ENCODE measurements at places on chromosomes 2 and 18.

DNA sequence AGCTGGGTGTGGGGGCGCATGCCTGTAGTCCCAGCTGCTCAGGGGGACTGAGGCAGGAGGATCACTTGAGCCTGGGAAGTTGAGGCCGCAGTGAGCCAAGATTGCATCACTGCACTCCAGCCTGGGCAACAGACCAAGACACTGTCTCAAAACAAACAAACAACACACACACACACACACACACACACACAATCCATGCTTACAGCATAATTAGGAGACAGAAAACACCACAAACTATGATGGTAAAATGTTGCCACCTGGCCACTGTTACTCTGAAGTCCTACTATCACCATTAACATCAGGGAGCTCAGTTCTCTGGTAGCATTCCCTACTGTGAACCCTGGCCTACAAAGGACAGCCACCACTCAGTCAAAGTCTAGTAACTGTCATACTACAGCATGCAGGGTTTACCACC, 18.3 kb downstream of the DNPEP start:
- DNase-seq = no peak

- no peak for DNase-seq
Measured at GRCh38 chr2:28342081-28342967, 50.3 kb upstream of the FOSL2 start.

GRCh38 chr2:205864491-205864890, 182.2 kb downstream of the NRP2 start:
- DNase-seq = no peak

- DNase-seq = no peak
Measured at GRCh38 chr2:21643180-21643579, 519.4 kb downstream of the TDRD15 start.

GRCh38 chr2:172962824-172963223, 112.8 kb upstream of the MAP3K20 start:
- DNase-seq = no peak

GRCh38 chr18:54416436-54416835, 58.7 kb downstream of the C18orf54 start:
- DNase-seq = no peak

DNA sequence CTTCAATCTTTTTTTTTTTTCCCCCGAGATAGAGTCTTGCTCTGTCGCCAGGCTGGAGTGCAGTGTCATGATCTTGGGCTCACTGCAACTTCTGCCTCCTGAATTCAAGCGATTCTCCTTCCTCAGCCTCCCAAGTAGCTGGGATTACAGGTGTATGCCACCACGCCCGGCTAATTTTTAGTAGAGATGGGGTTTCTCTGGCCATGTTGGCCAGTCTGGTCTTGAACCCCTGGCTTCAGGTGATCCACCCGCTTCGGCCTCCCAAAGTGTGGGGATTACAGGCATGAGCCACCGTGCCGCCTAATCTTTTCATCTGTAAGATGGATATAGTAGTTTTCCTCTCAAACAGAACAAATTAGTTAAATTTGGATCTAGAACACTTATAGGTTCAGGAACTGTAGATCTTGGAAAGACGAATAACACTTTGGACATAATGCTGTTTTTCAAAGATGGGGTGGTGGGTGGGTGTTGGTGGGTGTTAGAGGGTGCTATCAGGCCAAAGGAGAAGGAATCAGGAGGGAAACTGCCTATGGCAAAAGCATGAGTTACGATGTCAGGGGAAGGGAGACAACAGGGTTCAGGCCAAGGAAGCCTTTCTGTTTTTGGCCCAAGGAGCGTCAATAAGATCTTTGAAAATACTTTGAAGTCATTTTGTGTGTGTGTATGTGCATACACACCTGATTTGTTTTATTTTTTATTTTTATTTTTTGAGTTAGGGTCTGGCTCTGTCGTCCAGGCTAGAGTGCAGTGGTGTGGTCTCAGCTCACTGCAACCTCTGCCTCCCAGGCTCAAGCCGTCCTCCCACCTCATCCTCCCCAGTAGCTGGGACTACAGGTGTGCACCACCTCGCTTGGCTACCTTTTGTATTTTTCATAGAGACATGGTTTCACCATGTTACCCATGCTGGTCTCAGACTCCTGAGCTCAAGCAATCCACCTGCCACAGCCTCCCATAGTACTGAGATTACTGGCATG, 6.8 kb downstream of the RPL37A start:
- no peak for DNase-seq

- DNase-seq = no peak
Measured at GRCh38 chr2:178317811-178318210, 123.5 kb downstream of the OSBPL6 start.

DNA sequence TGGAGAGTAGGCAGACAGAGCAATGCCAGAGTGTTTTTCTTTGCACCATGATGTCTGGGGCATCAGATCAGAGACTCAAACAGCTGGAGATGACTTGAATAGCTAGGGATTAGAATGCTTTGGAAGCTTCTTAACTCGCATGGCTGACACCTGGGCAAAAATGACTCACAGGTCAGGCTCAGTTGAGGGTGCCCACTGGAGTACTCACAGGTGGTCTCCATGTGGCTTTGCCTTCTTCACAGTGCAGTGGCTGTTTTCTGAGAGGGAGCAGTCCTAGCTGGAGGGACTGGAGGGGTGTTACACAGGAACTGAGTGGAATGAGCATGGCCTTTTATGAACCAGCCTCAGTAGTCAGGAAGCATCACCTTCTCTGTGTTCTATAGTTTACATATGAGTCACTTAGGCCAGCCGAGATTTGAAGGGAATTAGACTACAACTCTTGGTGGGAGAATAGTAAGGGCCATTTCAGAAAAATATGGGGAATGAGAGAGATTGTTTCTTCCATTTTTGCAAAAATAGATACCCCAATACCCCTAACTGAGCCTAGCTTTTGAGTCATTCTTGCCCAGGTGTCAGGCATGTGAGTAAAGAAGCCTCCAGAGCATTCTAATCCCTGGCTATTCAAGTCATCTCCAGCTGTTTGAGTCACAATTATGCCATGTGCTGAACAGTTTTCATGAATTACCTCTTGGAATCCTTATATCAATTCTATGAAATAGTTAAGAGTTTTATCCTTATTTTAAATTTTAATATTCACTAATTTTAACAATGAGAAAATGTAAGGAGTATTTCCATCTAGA, 7.1 kb upstream of the PPP1R1C start:
- no peak for DNase-seq

- DNase-seq = no peak
Measured at GRCh38 chr18:59729781-59730180, 32.6 kb upstream of the CCBE1 start.

DNA sequence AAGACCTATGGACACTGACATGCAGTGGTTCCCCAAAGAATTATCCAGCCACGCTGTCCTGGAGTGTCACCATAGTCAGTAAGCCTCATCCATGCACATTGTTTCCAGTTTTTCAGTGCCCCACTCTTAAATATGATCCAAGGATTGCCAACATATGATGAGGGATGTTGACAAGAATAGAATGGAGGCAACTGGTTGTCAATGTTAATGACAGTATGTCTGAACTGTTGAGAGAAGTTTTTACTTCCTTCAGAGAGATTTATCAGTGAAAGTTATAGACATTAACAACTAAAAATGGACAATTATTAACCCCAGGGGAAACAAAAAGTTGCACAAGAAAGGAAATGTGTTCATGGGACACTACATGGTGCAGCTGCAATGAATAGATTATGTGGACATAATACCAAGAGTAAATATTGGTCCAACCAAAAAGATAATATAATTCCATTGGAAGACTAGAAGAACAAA, 69.9 kb downstream of the CYP26B1 start:
- no peak for DNase-seq

DNA sequence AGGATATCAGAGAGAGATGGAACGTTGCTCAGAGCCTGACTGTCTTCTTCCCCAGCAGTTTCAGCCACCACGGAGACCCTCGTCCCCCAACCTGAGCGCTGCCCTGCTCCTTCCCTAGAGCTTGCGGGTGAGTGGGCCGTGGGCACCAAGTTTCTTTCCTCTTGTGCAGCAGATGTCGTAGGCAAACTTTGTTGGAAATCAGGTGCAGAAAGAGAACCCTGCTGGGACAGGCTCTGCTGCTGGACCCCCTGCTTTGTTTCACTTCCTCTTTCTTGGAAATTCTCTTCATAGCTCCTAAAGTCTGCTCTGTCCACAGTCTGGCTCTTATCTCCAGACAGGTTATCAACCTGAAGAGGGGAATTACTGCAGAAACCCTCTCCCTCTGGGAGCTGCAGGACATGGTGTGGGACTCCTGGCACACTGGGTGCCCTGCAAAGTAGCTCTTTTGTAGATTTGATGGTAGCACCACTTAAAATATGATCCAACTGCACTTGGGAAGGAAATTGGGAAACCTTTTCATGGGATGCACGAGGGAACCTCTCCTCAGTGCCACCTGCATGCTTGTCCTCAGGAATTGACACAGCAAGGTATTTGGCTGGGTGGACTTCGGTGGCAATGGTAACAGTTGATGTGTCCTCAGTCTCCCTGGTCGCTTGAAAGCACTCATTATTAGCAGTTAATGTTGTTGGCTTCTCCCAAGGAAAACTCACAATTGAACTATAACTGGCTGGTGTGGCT, 92.2 kb downstream of the ALPK2 start:
- no peak for DNase-seq

DNA sequence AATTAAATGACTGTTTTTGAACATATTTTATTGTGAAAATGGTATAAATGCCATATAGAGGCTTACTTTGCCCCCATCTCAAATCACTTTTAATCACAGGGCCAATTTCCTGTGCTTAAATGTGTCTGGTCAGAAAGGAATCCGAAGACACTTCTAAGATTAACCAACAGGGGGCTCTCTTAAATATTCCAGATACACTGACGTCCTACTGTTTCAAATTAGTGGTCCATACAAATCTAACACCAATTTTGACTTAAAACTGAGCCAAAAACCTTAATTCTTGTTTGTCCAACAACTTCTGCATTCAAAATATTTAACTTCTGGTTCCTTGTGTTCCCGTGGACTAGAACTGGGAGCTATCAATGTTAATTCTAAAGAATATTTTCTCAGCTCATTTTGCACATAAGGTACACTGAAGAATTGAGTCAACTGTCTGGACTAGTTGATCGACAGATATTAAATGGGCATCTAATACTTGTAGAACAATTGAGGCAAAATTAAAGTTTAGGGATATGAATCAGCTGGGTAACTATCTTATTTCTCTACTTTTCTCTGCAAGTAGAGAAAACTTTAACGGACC, 557.5 kb downstream of the ARHGAP15 start:
- no peak for DNase-seq

GRCh38 chr2:27082773-27083409, 3.7 kb upstream of the KHK start:
- DNase-seq = no peak

- no peak for DNase-seq
Measured at GRCh38 chr2:205352593-205352992, 329.7 kb upstream of the NRP2 start.

DNA sequence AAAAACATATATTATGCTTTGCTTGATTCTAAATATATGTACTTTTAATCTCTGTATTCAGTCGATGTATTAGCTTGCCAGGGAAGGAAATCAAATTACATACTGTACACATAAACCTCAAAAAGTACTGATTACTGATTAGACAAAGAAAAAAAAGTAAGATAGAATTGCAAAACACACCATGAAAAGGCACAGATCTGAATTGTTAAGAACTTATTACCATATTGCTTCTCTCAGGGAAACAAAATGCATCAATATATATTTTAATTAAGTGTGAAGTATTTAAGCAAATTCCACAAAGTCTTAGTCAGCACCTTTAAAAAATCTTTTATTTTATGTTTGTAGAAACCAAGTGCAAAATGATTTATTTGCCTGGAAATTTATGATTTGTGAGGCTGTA, 309.3 kb downstream of the RNF144A start:
- no peak for DNase-seq

DNA sequence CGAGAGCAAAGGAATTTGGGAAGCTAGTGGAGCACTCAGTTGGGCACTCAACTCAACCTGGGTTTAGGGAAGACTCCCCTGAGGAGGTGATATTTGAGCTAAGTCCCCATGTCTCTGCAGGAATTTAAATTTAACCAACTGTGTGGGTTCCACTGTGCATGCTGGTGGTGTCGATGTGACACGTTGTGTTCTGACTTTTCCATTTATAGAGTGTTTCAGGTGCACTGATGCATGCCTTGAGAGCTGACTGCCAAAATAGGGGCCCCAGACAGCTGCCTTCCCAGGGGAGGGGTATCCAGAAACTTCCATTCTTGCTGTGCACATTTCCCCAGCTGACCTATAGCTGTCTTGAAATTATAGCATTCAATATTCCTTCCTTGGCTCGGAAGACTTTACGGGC, 63.7 kb upstream of the BCL2L11 start:
- no peak for DNase-seq

- no peak for DNase-seq
Measured at GRCh38 chr2:187364696-187365095, 83.4 kb downstream of the CALCRL start.

DNA sequence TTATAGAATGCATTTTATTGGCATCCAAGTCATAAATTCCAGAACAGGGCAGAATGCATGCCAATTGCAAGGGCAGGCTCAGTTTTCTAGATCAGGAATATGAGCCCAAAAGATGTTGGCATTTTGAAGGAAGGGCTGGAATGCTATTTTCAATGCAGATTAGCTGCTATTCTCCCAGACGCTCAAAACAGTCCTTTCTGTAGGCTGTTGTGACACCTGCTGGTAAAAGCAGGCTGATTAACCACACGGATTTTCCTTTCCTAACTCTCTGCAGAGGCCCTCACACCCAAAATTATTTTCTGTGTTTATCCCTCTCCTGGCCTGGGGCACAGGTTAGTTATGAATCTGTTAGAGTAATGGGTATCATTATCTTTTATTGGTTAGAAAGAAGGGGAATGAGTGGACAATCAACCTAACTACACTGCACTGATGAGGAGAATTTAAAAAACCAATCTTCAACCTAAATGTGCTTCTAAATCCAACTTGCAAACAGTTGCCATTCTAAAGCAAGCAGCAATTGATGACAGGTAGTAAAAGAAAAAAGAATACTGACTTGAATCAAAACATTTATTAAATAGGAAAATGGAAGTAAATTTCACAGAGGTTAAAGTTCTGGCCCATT, 94.0 kb downstream of the PLA2R1 start:
- peak; percentile 6 for DNase-seq

GRCh38 chr2:183250472-183250871, 126.2 kb downstream of the NUP35 start:
- DNase-seq = no peak

DNA sequence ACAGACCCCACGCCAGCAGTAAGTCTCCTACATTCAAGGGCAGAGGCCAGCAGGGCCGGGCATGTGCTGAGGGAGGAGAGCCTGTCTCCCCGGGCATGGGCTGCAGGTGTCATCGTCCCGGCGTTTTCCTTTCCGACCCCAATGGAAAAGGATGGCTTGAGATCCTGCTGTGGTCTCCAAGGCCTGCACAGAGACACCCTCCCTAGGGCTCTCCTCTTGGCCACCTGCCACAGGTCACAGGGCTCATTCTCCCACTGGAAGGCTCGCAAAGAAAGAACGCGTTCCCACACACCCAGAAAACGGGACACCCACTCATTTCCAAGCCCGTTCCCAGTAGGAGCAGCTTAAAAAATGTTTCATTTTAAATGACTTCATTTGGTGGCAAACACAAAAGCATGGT, 41.0 kb downstream of the DIPK1C start:
- DNase-seq = no peak

DNA sequence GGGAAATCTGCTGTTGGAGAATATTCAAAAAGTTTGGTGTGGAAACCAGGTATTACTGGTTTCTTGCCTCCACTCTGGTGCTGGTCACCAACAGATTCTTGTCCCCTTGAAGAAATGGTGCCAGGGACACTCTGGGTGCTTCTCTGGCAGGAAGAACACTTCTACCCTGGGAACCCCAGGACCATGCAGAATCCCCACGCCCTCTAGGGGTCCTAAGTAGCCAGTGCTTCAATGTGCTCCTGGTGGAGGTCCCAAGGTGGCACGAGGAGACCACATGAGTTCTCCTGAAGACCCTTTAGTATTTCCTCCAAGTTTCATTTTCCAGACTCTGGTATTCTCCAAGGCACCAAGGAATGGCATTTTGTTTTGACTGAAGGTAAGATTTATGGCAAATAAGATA, 380.6 kb downstream of the TSN start:
- DNase-seq = no peak

All from NCI-H2107 (cell line).